K562 (cell line): ENCODE measurements at places on chromosomes 2 and 18. TPM values are rescaled to one million over a fixed set of nuclear protein-coding genes. Genes with fewer than 3 reads are reported as not detected.
A peak's percentile ranks its signal among the peaks of the same experiment; 100 is the strongest.

DNA sequence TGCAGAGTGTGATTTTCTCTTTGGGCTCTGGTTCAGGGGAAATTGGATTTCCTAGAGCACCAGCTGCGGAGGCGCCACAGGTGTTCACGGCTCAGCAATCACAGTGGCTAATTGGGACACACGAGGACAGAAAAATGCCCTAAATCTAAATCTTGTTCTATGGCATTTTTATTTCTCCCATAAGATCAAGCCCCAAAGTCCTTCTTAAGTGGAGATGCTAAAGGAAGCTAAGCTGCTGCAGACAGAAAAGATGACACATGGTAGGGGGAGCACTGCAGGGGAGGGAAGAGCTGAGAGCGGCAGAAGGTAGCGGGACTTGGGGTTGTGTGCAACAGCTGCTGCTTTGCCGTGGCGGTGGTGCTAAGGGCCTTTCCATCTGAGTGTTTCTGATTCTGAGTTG, 280.6 kb downstream of the MYT1L start:
- no peaks in the 10 kb centered on the region for H3K36me3 ChIP-seq
- no peak overlapping the region for H3K4me3 ChIP-seq
- H3K27ac ChIP-seq = no peak overlapping the region
- no peak for DNase-seq
- H3K4me1 ChIP-seq = no peaks in the 10 kb centered on the region
- no peaks in the 10 kb centered on the region for H3K27me3 ChIP-seq

DNA sequence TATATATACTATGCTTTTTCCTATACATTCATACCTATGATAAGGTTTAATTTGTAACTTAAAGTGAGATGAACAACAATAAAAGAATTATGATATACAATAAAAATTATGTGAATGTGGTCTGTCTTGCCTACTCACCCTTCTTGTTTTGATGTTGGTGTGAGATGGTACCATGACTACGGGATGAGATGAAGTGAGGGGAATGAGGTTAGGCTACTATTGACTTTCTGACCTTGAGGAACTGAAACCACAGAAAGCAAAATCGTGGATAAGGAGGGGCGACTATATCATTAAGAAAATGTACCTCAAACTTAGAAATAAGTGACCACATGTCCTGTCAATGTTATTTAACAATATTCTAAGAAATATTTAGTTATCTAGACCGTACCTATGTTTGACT, 103.9 kb upstream of the PPP1CB start:
- H3K27me3 ChIP-seq = no peaks in the 10 kb centered on the region; the same call in 2 of the 3 replicates
- no peak for DNase-seq
- H3K4me1 ChIP-seq = no peaks in the 10 kb centered on the region; the same call in 1 of the 2 replicates

DNA sequence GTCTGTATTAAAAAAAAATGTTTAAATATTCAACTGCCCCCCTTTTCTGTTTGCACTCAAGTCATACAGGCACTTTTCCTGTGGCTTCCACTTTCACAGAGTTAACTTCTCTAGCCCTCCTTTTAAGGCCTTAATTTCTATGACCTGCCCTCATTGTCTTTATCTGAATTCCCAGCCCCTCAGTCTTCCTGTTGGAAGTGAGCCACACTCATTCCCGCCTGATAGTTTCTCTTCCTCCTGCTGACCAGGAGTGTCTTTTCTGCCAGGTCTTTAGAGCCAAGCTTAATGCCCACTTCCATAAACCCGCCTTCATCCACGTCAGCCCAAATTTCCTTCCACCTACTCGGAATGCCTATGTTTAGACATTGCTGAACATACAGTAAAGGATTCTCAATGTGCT, 10.5 kb downstream of the COPS8 start:
- H3K27me3 ChIP-seq = no peaks in the 10 kb centered on the region
- no peak overlapping the region for H3K27ac ChIP-seq
- H3K36me3 ChIP-seq = peaks cover 56% of the 10 kb centered on the region
- no peaks in the 10 kb centered on the region for H3K4me1 ChIP-seq
- no peak overlapping the region for H3K4me3 ChIP-seq

DNA sequence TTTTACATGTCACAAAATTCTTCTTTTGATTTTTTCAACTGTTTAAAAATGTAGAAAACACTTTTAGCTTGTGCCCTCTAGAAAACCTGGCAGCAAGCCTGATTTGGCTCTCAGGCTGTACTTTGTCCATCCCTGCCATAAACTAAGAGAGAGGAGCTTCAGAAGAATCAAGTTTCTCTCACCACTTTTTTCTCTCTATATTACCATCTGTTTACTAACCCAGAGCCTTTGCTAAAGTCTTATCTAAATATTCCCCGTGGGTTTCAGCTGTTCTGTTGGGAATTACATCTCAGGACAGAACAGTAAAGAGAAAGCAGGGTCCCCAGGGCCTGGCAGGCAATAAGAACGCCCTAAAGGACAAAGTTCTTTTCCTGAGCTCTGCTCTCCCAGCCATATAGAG, 409.1 kb upstream of the CRIM1 start:
- H3K36me3 ChIP-seq = no peaks in the 10 kb centered on the region
- no peaks in the 10 kb centered on the region for H3K4me1 ChIP-seq
- no peak overlapping the region for H3K27ac ChIP-seq

DNA sequence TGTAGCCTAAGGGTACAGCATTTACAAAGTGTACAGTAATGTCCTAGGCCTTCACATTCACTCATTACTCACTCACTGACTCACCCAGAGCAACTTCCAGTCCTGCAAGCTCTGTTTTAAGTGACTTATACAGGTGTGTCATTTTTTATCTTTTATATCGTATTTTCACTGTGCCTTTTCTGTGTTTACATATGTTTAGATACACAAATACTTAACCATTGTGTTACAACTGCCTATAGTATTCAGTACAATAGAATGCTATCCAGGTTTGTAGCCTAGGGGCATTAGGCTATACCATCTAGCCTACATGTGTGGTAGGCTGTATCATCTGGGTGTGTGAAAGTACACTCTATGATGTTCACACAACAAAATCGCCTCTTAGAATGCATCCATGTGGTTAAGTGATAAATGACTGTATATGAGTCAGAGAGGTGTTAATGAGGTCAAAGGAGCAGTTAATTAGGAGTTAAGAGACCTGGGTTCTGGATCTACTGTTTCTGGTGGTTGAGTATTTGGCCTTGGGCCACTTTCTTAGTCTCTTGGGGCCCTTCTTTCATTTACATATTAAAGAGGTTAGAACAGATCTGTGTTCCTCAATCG, 149.1 kb downstream of the GREB1L start:
- H3K27me3 ChIP-seq = peaks cover 10% of the 10 kb centered on the region; the same call in 1 of the 2 replicates
- H3K4me1 ChIP-seq = no peaks in the 10 kb centered on the region
- no peaks in the 10 kb centered on the region for H3K36me3 ChIP-seq
- H3K4me3 ChIP-seq = no peak overlapping the region
- no peak overlapping the region for H3K27ac ChIP-seq
- DNase-seq = no peak

GRCh38 chr2:10892316-10892715, 19.4 kb upstream of the KCNF1 start:
- no peak overlapping the region for H3K4me3 ChIP-seq
- H3K36me3 ChIP-seq = no peaks in the 10 kb centered on the region
- H3K27ac ChIP-seq = no peak overlapping the region
- DNase-seq = no peak

DNA sequence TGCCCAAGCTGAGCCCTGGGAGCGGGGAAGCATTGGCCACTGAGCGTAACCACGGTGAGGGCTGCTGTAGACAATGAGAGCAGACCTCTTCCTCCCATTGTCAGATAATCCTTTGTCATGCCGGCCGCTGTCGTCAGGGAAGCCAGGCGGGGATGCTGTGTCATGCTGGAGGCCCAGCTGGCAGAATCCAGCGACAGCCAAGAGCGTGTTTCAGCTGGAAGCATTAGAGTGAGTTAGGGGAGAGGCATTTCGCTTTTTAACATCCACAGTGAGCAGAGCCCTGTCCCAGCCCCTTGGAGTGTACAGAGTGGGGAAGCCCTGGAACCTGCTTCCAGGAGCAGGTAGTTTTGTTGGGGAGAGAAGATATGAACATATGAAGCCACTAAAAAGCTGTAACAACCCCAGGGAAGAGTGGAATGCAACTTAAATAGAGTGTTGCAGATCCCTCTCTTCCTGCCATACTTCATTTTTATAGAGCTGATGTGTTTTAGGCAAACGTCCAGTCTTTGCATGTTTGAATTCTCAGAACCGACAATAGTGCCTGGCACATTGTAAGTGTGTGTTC, 7.0 kb downstream of the CTIF start:
- H3K27ac ChIP-seq = peak overlapping the region; percentile 46; the same call in 1 of the 3 replicates
- H3K4me3 ChIP-seq = no peak overlapping the region
- DNase-seq = peak; percentile 81
- peaks cover 33% of the 10 kb centered on the region for H3K4me1 ChIP-seq
- H3K36me3 ChIP-seq = no peaks in the 10 kb centered on the region

TMEM178A gene
- not detected in 2 replicates for total RNA-seq
